Gastroesophageal sphincter (tissue), 4 donors: ENCODE measurements at places on chromosomes 3 and 15. TPM values are rescaled to one million over a fixed set of nuclear protein-coding genes. Genes with fewer than 3 reads are reported as not detected.
A peak's percentile ranks its signal among the peaks of the same experiment; 100 is the strongest.

Gene CPA3
- total RNA-seq: 6.8 TPM

Gene CEMIP
- total RNA-seq: not detected

Gene C3orf49
- not detected for total RNA-seq

Gene PLSCR2
- not detected for total RNA-seq

Gene INSYN1
- total RNA-seq: 17.6 TPM

Gene ZNF385D
- 12.8 TPM for total RNA-seq

Gene TTC21A
- 8.5 TPM for total RNA-seq

Gene APOD
- total RNA-seq: 123 TPM

DNA sequence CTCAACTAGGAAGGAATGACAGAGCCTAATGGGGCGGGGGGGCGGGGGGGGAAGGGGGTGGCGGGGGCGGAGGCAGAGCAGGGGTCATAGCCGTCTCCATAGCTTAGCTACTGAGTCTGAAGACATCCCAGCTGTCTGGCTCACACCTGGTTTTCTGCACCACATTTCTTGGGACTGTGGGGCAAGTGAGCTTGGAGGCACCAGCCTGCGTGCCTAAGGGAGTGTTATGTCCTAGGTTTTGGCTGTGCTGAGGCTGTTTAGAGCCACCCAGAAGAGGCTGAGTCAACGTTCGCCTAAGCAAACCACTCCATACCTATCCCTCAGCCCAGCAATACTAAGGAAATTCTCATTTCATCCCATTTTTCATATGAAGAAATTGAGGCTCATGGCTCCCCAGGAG is 1.4 kb downstream of the IL17RD start:
- ATAC-seq: peak; percentile 19

DNA sequence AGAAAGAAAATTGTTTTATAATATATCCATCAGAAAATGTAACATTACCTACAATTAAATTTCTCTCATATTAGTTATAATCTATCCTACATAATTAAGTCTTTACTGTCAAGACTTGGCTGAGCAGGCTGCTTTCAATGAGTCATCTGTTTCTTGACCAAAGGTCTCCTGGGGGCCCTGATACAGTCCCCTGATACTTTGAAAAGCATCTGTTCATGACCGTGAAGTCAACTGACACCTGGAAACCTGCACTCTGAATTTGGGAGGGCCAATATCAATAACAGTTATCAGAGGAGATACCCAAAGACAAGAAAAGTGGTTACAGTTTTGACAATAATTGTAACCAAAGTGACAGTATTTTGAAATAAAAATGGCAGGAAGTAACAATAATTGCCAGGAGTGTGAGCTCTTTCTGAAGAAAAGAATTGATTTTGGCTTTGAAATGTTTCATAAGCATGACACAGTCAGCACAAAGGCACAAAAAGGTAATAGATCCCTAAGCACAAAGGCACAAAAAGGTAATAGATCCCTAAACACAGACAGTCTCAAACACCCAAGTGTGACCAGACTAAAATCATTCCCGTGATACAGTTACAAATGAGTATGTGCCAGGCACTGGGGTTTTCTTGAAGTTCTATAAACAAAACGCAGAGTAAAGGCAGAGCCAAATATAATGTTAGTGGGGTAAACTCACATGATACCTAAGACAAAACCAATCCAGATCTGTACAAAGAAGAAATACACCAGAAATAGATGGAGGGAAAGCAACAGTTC is 260.7 kb downstream of the PLOD2 start:
- ATAC-seq: no peak

- ATAC-seq: no peak
Observed at GRCh38 chr3:16071206-16071605, 103.3 kb upstream of the GALNT15 start.

DNA sequence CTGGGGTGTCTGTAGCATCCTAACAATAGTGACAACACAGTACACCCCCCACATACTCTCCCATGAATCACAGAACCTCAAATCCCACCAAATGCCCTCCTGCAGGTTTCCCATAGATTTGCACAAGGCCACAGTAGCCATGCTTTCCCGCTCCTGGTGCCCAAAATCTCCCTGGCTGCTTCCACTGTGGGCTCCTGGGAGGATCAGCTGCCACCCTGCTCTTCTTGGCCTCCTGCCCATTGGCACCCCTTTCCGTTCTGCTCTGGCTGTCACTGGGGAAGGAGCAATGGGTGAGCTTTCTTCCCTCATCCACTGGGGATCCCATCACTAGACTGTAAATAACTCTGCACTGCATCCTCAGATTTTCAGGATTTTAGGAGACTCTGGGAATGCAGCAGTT is 92.1 kb upstream of the SLC24A5 start:
- no peak for ATAC-seq

DNA sequence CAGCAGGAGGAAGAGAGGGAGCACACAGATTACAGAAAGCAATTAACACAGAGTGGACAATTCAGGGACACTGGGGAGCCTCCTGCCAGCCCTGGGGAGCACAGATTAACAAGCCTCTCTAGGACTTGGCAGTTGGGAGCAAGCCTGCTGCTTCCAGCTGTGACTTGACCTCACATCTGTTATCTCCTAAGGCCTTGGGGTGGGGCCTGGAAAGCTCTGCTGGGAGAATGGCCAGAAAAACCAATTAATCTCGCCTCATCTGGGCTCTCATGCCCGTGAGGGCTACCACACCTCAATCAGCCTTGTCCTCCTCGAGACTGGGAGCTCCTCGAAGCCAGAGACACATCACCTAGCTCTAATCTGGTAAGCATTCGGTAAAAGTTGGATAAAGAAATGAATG is 39.1 kb downstream of the SEMA5B start:
- ATAC-seq: no peak

GRCh38 chr3:14396031-14396692 is 6.2 kb upstream of the SLC6A6 start:
- ATAC-seq: no peak

DNA sequence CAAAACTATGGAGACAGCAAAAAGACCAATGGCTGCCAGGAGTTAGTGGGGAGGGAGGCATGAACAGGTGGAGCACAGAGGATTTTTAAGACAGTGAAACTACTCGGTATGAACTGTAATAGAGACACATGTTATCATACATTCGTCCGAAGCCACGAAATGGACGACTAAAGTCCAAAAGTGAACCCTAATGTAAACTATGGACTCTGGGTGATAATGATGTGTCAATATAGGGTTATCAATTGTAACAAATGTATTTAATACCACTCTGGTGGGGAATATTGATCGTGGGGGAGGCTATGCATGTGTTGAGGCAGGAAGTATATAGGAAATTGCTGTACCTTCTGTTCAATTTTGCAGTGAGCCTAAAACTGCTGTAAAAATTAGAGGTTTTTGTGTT is 107.0 kb downstream of the CPN2 start:
- ATAC-seq: no peak

DNA sequence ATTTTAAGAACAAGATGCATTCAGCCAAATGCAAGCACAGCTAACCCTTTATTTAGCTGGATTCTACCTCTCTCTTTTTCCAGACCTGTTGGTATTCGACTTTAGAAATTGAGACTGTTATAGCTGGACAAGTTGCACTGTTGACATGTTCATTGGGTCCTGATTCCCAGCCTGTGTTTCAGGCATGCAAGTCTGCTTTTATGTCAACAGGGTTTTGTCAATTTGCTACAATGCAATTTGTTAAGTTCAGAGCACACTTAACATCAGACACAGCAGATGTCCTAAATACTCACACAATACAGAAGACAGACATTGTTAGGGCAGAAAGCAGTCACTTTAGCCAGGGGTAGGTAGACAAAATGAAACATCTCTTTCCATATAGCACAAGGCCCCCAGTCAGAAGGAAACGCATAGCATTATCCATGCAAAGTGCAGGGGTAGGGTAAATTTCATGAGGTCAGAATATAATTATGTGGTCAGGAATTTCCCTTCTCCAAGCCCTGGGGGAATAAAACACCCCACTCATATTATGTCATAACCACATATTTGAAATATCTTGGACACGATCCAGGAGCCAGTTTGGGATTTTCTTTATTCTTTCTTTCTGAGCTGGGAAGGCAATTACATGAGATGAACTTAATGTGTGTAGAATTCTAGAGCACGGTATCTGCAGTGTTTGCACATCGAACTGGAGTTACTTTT is 504.1 kb downstream of the NTRK3 start:
- peak; percentile 62 for ATAC-seq

- ATAC-seq: no peak
Observed at GRCh38 chr3:154294016-154294415, 30.3 kb downstream of the DHX36 start.

GRCh38 chr3:31546162-31546561 is 13.4 kb downstream of the STT3B start:
- ATAC-seq: peak; percentile 69

DNA sequence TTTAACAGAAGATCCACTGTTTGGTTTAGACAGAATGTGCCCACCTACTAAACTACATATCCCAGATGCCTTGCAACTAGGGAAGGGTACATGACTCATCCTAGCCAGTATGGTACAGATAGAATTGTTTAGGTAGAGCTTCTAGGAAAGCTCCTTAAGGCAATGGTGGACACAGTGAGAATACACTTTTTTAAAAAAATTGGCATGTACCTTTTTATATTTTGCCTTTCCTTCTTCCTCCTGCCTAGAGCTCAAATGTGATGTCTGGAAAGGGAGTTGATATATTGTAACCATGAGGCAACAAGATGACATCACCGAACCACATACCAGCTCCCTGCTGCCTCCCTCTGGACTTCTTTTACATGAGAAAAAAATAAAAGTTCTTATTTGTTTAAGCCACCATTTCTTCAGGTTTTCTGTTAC is 14.4 kb upstream of the C3orf80 start:
- ATAC-seq: no peak

DNA sequence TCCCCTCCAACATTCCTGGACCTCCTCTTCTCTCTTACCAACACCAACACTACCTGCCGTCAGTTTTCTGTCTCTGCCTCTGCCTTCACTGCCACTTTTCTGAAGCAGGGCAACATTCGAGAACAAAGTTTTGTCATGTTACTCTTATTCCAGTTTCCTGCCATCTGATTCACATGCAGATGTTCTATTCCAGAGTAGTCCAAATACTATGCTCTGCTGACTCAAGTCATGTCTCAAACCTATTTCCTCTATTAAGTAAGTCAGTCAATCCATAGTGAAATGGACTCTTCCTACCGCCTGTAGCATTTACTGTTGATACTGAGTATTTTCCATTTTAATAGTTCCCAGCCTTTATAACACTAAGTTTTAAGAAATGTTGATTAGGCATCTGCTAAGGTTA is 43.4 kb downstream of the ESYT3 start:
- no peak for ATAC-seq

- ATAC-seq: peak; percentile 92
Observed at GRCh38 chr15:45634432-45635190, at the start of gene SQOR. Gene SQOR, plus strand, starts transcription at chr15:45635029. Its CDS starts 23,895 bp downstream, at chr15:45658924.

GRCh38 chr15:64653757-64654156 is 121.6 kb downstream of the RBPMS2 start:
- no peak for ATAC-seq

GRCh38 chr3:183460081-183461055 is 31.9 kb upstream of the MCF2L2 start:
- ATAC-seq: no peak

- ATAC-seq: no peak
Observed at GRCh38 chr3:116808725-116809124, 99.1 kb downstream of the TUSC7 start.

GRCh38 chr3:185649414-185649813 is 63.3 kb downstream of the SENP2 start:
- ATAC-seq: no peak

DNA sequence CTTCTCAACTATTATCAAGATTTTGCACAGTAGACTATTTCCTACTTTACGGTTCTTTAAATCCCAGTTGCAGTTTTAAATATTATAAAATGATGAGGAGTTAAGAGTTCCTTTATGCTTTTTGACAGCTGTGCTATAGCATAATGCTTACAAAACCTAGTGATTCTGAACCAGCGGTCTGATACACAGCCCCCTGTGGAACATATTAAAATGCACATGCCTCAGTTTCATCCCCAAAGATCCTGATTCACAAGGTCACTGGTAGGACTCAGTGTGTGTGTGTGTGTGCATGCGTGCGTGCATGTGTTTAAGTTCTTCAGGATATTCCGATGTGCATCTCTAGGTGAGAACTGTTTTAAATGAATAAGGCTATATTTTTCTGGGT is 330.1 kb upstream of the TPM1 start:
- no peak for ATAC-seq

DNA sequence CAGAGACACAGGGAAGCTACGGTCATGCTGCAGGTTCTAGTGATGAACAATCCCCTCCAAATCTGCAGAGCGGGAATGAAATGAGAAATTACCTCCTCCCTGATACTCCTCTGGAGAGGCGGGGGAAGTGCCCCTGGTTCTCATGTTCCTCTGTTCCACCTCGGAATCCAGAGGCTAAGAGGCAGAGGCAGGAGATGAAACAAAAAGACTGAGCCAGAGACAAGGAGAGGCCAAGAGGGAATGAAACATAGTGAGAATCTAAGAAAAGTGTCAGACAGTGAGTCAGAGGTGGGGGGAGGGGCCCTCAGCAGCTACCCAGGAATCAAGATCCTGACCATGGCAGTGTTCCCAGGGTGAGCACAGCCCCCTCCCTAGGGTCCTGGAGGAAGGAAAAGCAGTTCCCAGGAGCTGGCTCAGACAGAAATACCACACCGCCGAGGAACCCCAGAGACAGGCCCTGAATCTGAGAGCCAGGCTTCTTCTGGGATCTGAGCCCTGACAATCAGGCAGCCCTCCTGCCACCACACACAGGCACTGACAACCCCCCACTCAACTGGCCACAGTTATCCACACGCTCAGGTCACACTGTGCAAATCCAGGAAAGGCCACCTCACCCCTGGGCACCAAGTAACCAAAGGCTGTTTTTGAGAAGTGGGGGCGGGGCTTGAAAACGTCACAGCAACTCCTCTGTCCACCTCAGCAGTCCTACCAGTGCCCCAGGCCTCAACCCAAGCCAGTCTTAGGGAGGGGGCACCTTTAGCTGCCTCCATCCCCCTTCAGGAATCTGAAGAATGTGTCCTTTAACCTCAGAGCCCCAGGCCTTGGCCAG is 2.4 kb downstream of the CSRNP1 start:
- peak; percentile 45 for ATAC-seq

DNA sequence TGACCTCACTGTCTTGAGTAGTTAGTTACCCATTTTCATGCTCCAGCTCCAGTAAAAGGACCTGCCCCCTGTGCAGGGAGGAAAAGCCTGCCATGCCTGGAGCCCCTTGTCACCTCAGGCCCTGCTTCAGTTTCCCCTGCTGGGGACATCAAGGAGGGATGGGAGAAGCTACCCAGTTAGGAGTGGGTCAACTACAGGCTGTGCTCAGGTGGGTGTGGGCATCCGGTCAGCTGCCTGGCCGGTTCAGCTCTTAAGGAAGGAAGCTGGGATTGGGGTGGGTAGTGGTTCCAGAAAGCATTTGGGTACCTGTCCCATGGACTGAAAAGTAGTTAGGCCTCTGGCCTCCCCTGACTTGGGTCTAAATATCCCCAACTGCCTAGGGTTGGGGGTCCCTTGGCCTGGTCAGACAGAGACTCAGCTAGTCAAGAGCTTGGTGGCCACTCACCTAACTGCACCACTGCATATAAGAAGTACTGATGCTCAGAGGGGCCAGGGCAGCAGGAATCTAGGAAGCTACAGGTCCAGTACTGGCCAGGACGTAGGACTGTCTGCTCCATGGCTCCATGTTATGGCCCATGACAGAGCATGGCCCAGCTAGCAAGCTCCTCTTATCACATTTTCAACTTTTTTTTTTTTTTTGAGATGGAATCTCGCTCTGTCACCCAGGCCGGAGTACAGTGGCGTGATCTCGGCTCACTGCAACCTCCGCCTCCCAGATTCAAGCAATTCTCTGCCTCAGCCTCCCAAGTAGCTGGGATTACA is 549 bp downstream of the LSMEM2 start:
- ATAC-seq: no peak

- no peak for ATAC-seq
Observed at GRCh38 chr3:122310361-122310760, 14.7 kb upstream of the CSTA start.
